NCI-H226 (cell line): ENCODE measurements at places on chromosomes 4 and X.

DNA sequence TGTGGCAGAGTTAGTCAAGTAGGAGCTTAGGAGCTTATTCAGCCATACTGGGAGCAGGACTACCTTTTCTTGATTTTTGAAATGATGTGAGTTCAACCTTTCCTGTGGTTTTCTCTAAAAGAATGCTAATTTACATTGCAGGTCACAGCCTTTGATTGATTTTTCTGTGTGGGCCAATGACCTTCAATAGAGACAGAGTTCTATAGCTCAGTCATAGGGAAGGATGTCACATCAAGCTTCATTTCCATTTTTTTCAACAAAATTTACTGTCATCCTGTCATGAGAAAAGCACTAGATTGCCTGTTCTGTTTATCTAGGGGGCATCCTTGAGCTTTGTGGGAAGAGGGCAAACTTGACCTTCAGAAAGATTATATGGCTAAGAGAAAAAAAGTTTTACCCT lies 448.7 kb downstream of the MID1IP1 start:
- DNase-seq: no peak

- no peak for DNase-seq
Measured at GRCh38 chrX:55118574-55118973, 29.8 kb downstream of the PAGE2 start.

- peak; percentile 3 for DNase-seq
Measured at GRCh38 chr4:181301735-181302710, 941.2 kb upstream of the TENM3 start.

DNA sequence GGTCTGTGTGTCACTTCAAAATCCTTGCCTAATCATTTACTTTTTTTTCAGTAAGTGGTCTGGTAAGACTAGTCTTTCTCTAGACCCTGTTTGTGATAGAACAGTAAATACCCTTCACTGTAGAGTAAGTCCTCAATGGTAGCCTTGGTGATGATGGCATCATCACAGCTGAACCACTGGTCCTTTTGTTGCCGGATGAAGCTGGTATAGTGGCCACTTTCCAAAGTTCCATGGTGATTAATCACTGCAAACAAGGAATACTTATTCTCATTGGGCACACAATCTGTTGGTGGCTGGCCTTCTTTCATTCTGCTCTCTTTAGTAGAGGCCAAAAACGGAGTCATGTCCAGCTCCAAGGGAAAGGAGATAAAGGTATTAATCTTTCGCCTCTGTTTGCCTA lies 2.9 kb downstream of the USP51 start:
- no peak for DNase-seq

- no peak for DNase-seq
Measured at GRCh38 chrX:10676235-10676957, 56.0 kb upstream of the MID1 start.

- DNase-seq: no peak
Measured at GRCh38 chr4:53614591-53614990, 23.3 kb upstream of the LNX1 start.

GRCh38 chr4:119233191-119233590 lies 20.7 kb downstream of the USP53 start:
- no peak for DNase-seq

GRCh38 chr4:168037676-168038075 lies 54.7 kb upstream of the ANXA10 start:
- no peak for DNase-seq

DNA sequence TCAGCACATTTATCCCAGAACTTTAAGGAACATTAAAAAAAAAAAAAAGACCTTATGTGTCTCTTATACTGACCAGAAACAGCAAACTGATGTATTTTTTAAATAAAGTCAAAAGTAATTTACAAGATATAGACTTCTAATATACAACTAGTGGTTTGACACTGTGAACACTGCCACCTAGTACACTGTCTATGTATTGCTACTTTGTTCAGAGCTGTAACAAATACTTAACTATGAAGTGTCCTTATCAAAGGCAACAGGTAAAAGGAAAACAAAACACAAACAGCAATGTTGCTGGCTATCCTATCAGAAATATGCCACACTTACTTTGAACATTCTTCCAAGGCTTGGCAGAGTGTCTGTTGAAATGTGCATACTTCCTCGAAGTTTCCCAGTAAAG lies 60.4 kb downstream of the CD40LG start:
- DNase-seq: no peak

DNA sequence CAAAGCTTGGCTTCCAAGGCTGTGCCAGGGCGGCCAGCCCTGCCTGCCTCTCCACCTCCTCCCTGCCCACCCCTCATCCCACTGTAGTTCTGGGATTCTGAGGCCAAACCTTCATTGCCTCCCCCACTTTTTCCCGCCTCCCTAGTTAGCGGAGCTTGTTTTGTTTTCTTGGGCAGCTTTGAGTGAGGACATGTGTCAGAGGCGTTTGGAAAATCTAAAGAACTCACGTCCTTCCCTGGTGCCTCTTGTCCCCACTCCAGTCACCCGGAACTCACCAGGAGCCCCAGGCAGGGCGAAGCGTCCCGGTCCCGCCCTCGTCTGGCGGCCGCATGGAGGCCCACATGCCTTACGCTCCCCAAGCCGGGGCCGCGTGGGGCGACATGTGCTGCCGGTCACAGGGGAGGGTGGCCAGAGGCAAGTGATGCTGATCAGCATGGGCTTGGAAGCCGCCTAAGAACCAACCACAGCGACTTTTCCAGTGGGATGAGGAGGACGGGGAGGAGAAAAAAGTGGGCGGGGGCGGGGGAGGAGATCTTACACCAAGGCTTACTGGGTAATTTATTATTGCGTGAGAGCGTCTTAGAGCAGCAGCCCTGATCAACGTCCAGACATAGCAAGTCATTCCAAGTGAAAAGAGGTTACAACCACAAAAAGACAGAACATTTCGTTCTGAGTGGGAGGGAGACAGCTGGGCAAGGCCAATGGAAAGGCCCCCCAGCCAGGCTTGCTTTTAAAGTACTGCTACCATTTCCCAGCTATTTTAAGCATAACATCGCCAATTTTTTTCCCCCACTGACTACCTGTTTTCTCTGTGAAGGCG lies 48.5 kb downstream of the PRPS1 start:
- peak; percentile 68 for DNase-seq

- DNase-seq: no peak
Measured at GRCh38 chr4:3811621-3812020, 45.4 kb downstream of the ADRA2C start.

DNA sequence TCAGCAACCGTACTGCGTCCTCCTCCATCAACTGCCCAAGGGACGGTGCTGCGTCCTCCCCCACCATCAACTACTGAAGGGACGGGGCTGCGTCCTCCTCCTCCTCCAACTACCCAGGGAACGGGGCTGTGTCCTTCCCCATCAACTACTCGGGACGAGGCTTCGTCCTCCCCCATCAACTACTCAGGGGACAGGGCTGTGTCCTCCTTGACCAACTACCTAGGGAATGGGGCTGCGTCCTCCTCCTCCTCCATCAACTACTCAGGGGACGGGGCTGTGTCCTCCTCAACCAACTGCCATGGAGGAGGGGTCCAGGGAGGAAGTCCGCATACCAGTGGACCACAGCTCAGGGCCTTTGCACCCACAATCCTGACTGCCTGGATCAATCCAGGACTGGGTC lies 24.4 kb downstream of the PPP2R3B start:
- no peak for DNase-seq

- DNase-seq: no peak
Measured at GRCh38 chr4:17309567-17310268, 202.2 kb downstream of the QDPR start.

DNA sequence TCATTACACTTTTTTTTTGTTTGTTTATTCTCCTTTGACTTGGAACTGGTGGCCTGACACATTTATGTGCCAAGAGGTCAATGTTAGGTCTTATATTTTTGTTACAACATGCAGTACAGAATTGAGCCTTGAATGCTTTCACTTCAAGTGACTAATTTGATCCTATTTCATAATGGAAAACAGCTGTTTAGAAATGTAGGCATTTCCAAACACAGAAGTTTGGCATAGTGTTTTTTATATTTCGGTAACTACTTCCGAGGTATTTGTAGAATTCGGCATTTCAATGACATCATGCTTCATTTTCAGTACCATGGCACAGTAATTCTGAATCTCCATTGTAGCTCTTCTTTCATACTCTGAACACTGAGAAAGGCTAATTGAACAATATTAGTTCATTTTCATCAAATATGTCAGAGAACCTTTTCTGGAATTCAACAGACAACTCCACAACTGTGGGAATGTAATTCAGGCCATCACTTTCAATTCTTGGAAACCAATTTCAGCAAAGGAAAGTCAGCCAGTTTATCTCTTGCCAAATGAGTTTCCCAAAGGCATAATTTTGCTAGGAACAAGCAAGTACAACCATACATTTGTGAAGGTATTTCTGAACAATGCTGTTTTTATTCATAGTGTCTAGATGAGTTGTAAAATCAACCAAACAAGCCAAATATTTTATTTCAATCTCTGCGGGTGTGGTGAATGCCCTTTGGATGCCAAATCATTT lies 11.4 kb downstream of the FAM120C start:
- DNase-seq: no peak

DNA sequence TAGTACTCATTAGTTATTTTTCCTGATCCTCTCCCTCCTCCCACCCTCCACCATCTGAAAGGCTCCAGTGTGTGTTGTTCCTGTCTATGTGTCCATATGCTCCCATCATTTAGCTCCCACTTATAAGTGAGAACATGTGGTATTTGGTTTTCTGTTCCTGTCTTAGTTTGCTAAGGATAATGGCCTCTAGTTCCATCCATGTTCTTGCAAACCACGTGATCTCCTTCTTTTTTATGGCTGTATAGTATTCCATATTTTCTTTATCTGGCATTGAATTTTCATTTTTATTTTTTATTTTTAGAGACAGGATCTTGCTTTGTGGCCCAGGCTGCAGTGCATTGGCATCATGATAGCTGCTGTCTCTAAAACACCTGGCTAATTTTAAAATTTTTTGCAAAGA lies 11.9 kb upstream of the UBE2K start:
- no peak for DNase-seq

DNA sequence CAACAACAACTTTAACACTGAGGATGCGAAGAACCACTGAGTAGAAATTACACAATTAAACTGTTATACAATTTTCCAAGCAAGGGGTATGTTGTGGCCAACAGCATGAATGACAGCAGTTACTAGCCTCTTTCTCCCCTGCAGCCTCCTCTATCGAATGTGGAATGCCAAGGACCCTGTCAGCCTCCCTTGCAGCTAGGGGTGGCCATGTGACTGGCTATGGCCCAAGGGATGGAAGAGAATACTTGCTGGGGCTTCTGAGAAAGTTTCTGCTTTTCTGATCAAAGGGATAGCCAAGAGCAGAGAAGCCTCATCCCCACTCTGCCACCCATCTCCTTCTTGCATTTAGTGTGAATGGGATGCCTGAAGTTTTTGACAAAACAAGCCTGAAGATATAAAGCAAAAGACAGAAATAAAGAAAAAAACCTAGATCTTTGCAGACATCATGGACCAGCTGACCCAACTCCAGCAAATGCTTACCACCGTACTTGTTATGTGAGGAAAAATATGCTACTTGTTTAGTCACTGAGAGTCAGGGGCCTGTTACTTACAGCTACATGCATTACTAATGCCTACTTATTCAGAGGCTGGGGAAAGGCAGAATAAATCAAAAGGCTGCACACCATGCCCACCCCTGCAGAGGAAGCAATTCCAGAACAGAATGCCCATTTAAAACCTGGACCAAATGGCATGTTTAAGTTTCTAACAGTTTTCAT lies 32.0 kb downstream of the DCTD start:
- no peak for DNase-seq

- peak; percentile 65 for DNase-seq
Measured at GRCh38 chr4:36281384-36282106, at the start of gene DTHD1. DTHD1 (plus strand) TSS chr4:36281616; CDS start chr4:36281759, 143 bp downstream.

DNA sequence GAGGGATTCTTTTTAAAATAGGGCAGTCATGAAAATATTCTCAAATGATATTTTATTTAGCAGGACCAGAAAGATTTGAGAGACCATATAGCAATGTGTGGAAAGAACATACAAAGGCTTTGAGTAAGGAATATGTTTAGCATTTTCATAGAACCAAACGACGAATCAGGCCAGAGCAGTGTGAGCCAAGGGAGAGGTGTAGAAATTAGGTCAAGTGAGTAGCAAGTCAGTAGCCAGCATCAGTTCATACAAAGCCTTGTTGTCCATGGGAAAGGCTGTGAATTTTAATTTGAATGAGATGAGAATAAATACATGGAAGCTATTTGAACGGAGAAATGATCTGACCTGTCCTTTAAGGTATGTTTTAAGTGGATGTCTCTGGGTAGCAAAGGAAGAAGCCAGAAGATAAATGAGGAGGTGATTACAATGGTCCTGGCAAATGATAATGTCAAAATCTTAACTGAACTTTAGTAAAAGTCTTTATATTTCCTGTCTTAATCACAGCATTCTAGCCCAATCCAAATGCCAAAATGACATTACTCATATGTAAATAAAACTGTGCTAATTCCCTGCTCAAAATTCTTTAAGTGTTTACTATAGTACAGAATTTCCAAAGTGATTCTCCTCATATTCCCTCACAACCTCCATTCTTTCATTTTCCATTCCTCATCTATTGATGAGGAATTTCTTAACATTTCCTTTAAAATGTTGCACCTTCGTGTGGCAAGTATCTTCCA lies 155.7 kb upstream of the SLIT2 start:
- DNase-seq: no peak

- DNase-seq: no peak
Measured at GRCh38 chr4:168335621-168336020, 17.1 kb upstream of the DDX60 start.

GRCh38 chr4:23276076-23276475 lies 583.3 kb downstream of the GBA3 start:
- no peak for DNase-seq

DNA sequence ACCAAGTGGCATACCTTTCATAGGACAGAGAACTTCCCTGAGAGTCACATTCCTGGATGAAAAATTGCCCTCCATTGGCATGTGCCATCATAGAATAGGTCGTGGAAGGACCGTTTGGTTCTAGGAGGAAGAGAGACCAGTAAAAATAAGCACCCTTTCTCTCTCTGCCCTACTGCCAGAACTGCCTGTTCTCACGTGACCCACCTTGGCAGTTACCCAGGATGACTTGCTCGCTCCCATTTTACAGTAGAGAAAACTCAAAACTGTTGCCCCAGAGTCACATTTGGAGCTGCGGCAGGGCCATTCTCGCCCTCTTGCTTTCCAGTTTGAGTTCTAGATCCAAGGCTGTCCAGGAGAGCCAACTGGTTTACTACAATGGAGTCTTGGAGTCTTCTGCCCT lies 1.1 kb upstream of the NLGN3 start:
- DNase-seq: no peak

GRCh38 chr4:114926583-114926982 lies 186.8 kb downstream of the NDST4 start:
- no peak for DNase-seq

GRCh38 chr4:83083925-83084475 lies 30.5 kb downstream of the PLAC8 start:
- DNase-seq: no peak
